ENCODE measurements at places on chromosomes 6 and 20.

- DNase-seq = no peak
Measured at GRCh38 chr6:150684161-150684560, 84.5 kb downstream of the PLEKHG1 start.

DNA sequence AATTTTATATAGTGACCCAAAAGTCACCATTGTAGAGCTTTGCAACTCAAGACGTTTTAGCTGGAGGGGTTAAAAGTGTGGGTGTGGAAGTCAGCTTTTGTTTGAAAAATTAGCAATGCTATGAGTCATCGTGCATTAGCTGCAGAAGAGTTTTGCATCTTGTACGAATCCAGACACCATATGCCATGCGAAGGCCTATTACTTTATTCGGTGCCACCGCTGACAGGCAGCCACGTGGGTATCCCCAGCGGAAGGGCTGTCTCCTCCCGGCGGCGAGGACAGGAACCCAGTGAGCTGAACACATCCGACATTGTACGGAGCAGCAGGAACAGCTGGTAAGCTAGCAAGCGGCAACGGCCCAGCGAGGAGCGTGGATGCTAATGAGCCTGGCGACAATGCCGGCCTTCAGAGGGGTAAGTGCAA, 84.4 kb downstream of the INSM1 start:
- DNase-seq = peak; percentile 89

- DNase-seq = peak; percentile 94
Measured at GRCh38 chr6:62285612-62286469, at the start of gene KHDRBS2. Gene KHDRBS2 (minus strand): TSS chr6:62286225.

DNA sequence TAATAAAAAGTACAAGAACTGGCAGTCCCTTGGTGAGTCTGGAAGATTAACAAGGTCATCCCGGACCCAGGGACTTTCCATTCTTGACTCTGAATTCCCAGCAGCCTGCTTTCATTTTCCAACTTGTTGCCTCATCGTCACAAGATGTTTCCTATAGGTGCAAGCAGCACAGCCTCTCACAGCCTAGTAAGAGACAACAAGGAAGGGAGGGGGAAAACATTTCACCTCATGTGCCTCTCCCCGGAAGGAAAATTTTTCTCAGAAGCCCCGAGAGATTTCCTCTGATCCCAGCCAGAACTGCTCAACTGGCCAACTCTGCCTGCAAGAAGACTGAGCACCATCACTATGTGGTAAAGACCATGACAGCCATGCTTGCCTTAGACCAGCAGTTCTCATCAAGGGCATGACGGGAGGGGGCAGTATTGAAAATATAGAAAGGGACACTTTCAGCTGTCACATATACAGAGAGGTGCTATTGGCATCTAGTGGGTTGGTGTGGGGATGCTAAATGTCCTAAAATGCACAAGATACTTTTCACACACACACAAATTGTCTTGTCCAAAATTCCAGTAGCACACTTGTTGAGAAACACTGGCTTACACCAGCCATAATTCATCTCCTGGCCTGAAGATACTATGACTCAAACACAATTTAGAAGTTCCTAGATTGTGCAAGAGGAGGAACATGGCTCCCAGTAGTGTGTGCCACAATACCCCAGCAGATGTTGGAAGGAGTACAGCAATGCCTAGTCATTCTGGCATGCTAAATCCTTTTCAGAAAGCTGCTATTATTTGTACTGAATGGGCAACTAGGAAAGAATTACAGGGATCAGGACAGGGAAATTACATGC, 10.8 kb upstream of the WTAP start:
- DNase-seq = no peak

- no peak for DNase-seq
Measured at GRCh38 chr6:51963980-51964379, 123.4 kb downstream of the PKHD1 start.

GRCh38 chr6:15431762-15432483, 186.1 kb downstream of the JARID2 start:
- DNase-seq = no peak

DNA sequence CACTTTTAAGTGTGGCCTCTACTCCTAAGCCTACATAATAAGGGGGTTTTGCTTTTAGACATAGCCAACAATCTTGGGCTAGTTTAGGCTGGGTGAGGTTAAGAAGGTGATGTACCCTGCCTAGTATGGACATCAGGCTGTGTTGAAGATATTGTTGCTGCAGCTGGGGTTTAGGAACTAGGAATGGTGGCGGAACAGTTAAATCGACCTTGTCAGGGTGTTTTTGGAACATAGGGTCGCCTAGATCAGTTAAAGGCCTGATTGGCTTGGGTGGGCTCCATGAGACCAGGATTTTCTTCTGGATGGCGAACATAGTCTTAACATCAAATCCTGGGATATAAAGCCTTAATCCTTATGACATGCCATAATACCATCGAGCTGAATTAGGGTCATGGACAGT, 156.1 kb downstream of the TRIM27 start:
- no peak for DNase-seq
